Left kidney (tissue), 8 donors: ENCODE measurements at places on chromosomes 5 and 9.
A peak's percentile ranks its signal among the peaks of the same experiment; 100 is the strongest.

- no peak for DNase-seq
Measured at GRCh38 chr5:147547730-147548129, 37.9 kb upstream of the DPYSL3 start.

- no peak for DNase-seq
Measured at GRCh38 chr9:33249087-33249658, 9.2 kb downstream of the SPINK4 start.

DNA sequence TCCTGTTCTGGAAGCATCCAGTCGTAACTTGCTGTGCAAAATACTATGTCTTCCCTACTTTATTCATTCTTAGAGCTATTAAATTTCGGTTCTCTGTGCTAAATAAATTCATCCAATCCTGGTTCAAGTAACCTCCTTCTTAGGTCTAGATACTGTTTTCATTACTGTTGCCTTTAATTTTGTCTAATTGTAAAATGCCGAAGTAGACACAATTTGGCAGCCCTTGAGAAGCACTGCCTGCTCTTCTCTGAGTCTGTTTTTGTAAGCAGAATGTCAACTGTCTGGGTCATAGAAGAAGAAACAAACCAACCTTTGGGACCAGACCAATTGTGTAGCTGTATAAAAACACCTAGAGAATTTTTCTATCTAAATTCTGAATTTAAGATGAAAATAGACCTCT is 249.3 kb downstream of the PJA2 start:
- no peak for DNase-seq

DNA sequence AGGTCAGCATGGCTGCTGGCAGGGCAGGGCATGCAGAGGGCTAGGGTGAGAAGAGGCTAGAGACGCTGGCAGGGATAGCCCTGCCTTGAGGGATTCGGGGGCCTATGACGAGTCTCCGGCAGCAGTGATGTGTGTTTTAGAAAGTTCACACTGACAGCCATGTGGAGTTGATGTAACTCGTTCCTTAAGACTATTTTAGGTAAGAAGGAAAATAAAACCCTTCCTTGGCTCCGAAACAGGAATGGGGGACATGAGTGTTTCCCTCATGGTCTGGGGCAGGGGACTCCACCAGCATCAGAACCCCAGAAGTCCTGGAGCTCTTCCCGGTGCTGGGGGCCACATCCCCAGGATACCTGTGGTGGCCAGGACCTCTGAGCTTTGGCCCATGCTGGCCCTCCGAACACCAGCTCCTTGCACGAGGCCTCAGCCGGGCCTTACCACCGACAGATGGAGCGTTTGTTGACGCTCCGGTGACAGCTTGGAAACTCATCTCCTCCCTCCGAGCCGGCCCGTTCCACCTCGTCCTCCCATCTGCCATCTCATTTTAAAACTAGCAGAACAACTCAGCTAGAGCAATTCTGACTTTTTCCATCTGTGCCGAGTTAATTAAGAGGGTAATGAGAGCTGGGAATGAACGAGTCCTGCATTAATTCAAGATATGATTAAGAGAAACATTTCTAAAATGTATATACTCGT is 337.7 kb downstream of the CDK5RAP2 start:
- no peak for DNase-seq

DNA sequence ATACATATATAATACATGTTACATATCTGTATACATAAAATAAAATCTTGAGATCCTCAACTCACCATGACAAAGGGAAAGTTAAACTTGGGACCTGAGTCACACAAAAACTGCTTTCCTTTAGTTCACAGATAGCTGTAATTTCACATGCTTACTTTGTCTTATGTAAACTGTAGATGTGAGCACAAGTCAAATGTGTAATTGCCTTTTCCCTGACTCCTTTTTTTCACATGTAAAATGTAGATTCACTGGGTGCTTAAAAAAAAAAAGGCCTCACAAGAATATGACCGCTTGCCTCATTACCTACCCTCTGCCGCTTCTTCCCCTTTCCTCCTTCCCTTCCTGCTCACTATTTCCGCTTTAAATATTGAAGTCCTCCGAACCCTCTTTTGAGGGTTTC is 21.9 kb upstream of the FAM169A start:
- DNase-seq = no peak

DNA sequence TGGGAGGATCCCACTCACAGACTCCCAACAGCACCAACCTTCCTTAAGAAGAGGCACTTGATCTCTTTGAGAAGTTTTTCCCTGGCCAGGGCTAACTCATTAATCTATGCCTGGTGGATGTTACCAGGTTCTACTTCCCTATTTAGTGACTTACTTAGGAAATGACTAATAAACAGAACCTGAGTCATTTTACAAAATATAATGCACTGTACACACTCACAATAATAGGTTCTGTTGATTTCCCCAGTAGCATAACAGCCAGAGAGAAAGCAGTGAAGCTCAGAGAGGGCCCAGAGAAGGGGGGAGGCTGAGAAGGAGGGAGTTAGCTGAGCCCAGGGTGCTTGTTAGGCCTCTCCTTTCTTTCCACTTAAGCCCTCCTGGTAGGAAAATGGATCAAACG is 27.1 kb downstream of the FRMD3 start:
- no peak for DNase-seq

DNA sequence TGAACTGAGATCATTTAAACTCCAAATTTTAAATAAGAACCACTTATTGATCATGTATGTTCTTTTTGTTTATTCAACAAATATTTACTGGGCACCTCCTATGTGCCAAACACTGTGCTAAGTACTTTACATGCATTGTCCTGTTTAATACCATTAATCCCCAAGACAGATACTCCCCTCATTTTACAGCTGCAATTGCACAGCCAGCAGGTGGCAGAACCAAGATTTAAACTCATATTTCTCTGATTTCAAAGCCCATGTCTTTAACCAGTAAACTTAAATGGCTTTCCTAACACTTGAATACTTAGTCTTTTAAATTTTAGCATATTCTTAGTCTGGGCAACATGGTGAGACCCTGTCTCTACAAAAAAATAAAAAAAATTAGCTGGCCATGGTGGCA is 43.4 kb upstream of the KIAA1958 start:
- no peak for DNase-seq

DNA sequence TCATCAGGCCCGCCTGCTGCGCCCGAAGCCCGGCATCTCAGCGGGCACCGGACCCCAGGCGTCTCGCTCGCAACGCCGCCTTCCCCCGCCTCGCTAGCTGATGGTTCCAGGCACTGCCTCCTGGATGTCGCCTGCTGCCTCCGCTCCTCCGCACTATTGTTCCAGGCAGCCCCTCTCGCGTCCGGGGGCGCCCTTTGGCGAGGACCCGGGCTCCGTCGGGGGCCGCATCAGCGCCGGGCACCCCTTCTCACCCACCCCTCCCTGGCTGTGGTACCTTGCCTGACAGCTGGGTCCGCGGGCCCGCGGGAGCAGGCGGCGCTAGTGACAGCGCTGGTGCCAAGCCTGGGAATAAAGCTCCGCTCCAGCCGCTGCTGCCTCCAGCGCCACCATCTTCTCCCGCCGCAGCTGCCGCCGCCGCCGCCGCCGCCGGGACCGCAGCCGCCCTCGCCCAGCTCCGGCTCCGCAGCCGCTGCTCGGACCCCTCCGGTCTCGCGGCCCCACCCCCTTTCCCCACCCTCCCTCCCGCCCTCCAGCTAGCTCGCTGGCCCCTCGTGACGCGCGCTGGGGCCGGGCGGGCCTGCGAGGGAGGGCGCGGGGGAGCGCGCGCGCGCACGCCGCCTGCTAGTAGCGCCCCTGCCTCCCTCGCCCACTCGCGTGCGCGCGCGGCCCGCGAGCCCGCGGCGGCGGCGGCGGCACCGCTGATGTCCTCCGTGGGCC is at the start of gene APBA1:
APBA1 (minus strand) TSS at position 493 of the 717 bp plus-strand sequence.
- DNase-seq = peak; percentile 72

DNA sequence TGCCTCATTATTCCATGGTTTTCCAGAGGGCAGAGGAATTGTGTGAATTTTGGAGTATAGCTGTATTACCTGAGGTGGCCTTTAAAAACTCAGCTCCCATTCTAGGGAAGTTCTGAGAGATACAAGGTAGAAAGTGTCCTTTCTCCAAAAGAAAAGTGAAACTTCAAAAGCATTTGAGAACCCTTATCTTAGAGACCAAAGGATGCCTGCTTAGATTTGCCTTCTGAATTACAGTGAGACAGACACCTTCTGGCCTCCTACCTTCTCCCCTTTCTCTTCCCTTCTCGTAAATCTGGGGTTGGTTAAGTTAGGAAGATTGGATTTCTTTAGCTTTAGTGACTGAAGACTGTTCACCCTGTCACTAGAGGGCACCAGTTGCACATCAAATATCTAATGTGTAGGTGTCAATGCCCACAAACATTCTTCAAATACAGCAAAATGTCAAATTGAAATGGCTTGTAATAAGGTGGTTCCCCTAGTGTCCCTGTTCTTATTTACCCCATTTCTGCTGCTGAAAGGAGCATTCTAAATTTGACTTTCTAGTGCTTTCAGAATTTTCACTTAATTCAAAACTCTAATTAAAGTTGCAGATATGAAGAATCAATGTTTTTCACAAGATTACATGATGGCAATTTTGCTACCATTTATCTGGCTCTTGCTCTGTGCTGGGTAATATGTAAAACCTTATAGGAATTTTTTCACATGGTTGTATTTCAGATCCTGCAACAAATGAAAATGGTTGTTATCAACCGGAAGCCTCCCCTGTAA is 46.7 kb downstream of the PRRC1 start:
- DNase-seq = peak; percentile 75

DNA sequence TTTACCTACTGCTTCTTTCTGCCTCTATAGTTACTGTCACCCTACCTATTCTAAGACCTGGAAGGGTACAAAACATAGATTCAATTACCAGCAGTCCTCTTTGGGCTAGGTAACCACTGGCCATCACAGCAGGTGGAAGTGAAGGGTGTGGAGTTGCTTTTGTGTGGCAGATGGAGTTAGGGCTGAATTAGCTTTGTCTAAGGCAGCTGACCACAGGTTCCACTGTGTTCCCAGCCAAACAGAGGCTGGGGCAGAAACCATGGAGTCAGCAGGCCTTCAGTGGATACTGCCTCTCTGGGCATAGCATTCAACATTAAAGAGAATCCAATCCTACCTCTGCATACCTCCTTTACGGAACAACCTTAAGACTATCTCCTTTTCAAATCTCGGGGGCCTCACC is 254.2 kb downstream of the RFX3 start:
- DNase-seq = no peak

- DNase-seq = no peak
Measured at GRCh38 chr5:129766798-129767197, 18.9 kb downstream of the MINAR2 start.

GRCh38 chr5:10199692-10200091 is 50.0 kb downstream of the ATPSCKMT start:
- DNase-seq = no peak

DNA sequence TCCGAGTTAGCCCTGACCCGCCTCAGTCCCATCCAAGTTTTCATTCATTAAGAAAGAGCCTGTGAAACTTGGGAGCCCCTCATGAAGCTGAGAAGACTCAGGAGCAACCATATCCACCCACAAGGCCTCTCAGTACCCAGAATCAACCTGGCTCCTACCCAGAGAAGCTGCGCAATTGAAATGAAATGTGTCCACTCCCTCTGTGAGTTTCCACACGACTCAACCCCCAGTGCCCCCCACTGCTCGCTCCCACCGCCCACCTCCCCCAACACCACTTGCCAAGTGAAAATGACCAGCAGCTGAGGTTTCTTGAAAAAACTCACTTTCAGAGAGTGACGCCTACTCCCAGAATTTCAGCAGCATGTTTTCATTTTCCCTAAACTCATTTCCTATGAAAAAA is 104.6 kb downstream of the CDK5RAP2 start:
- no peak for DNase-seq

DNA sequence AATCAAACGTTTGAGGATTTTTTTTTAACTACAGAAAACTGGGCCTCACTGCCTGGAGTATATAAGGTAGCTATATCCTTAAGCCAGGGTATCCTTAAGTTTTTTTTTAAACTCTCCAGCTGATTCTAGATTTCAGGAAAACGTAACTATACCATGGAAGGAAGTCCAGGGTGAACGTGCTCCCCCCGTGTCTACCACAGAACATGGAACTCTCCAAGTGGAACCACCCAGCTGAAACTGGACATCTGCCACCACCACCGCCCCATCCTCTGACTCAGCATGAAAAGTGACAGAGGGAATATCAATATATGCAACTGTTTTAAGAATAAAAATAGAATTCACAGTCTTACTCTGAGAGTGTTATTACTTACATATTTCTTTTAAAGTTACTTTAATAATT is 61.3 kb downstream of the DROSHA start:
- DNase-seq = no peak

- DNase-seq = no peak
Measured at GRCh38 chr5:41145306-41145705, 68.0 kb downstream of the C6 start.

- peak; percentile 54 for DNase-seq
Measured at GRCh38 chr5:73625944-73626811, at the start of gene ARHGEF28. Gene ARHGEF28 (plus strand): TSS chr5:73626196. CDS start chr5:73684852, 58,656 bp downstream.

DNA sequence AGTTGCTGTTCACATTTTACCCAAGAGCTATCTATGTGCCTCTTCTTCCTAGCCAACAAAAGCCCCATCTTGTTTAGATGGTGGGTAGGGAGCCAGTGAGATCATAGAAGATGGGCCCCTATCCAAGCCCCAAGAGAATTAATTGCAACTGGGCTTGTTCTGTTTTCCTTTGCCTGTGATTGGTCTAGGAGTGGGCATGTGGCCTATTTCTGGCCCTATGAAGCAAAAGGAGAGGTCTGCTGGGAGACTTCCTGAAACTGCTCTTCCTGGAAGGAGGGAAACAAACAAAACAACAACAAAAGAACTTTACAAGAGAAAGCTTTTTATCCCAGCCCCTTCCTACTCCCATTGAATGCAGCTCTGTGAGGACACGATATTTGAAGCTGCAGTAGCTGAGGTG is 32.5 kb upstream of the ALDOB start:
- DNase-seq = no peak

- DNase-seq = no peak
Measured at GRCh38 chr5:30112867-30113266, 1080.6 kb upstream of the CDH6 start.
